ENCODE measurements at places on chromosomes 2 and 18.

GRCh38 chr2:179031731-179032408 is 18.1 kb downstream of the CCDC141 start:
- DNase-seq, result peak; percentile 61

- DNase-seq, result peak; percentile 22
These were observed 133.4 kb downstream of the CABLES1 start for GRCh38 chr18:23268641-23269040.

- DNase-seq, result no peak
These were observed 55.7 kb downstream of the TCF7L1 start for GRCh38 chr2:85188852-85189251.

DNA sequence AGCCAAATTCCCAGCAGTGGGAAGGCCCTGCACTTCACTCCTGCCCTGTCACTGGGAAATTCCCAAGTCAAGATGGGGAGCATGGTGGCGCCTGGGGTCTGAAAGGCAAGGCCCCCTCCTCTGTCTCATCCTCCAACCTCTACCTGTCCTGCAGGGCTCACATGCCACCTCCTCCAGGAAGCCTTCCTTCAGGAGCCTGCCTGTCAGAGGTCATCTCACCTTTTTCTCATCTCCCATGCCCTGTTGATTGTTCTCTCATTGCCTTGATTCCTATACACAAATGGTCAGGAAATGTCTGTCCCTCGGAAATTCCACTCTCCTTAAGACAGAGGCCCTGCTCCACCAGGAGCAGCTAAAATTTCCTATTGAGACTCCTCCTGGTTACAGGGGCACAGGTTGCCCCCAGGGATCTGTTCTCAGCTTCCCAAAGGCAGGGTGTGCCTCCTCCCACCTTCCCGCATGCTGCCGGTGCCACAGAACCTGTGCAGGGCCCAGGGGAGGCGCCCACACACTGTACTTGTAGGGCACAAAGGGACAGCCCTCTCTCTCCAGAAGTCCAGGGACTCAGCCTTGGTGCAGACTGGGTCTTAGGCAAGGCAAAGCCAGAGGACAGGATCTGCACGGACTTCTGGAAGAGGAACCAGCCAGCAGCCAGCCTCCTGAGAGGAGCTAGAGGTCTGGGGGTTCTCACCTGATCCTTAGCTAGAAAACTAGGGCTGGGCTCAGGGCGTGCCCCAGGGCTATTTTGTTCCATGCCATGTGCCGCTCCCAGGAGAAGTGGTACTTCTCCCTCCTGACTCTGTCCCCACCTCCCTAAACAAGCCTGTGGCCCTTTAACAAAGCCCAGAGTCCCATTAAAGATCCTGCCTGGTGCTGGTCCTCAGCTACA is 12.9 kb downstream of the HES6 start:
- no peak for DNase-seq

DNA sequence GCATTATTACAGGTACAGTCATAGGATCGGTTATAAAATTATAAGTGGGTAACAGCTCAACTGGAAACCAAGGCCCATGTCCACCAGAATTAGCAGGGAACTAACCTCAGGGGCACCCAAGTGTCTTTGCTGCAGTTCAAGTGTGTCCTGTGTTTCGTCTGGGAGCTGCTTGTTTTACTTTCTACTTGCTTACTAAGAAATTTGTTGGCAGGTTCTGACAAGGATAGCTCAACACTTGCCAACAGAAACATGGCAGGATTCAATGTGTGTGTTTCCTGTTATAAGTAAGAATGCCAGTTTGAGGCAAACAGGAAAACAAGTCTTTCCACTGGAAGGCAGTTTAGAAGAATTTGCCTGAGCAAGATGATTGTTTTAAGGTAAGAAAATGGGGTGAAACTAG is 104.5 kb downstream of the EPHA4 start:
- DNase-seq, result peak; percentile 31

- DNase-seq, result no peak
These were observed 50.3 kb upstream of the EPC2 start for GRCh38 chr2:148594216-148594615.
